Sciatic nerve (tissue), 2 donors: ENCODE measurements at places on chromosomes 12 and 14.

- DNase-seq, result no peak
Observed at GRCh38 chr12:65632131-65632855, 192.0 kb upstream of the HMGA2 start.

GRCh38 chr12:92059960-92060359 is 85.7 kb downstream of the BTG1 start:
- DNase-seq, result no peak

DNA sequence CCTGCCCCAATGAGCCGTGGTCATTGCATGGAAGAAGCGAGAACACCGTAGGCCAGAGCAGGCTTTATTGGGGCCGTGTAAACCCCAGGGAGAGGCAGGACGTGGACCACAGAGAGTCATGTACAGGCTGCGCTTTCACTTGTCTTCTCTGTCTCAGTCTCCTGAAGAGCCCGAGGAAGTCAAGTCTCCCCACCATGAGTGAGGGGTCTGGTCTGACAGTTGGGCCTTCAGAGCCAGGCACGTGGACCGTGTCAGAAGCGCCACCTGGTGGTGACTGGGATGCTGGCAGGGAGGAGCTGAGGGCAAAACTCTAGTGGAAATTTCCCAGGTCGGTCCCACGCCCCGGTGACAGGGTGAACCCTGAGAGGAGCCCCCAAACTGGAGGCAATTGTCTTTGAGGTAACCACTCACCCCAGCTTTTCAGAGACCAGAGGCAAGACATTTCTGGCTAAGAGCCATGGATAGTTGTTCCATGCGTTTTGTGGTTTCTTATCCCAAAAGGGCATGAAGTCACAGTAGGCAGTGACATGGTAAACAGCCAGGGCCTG is 17.4 kb downstream of the RPS6KL1 start:
- peak; percentile 91 for DNase-seq

GRCh38 chr12:84553331-84554117 is 359.1 kb downstream of the SLC6A15 start:
- DNase-seq, result no peak

DNA sequence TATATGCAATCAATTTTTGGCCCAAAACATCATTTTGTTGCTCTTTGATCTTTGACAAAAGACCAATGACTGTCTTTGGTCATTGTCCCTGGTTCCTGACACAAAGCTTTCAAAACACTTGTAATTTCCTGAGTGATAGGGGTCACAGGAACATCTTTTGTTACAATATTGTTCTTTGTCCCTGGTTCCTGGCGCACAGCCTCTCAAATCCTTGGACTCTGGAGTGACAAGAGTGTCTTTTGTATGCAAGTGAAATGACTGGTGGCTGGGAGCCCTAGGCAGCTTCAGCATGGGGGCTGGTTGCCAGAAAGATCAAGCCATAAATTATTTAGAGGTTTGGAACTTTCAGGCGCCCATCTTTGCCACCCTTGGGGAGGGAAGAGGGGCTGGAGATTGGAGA is 53.9 kb downstream of the DNAH10 start:
- DNase-seq, result no peak

GRCh38 chr12:52395761-52396434 is 10.2 kb downstream of the KRT82 start:
- peak; percentile 76 for DNase-seq

DNA sequence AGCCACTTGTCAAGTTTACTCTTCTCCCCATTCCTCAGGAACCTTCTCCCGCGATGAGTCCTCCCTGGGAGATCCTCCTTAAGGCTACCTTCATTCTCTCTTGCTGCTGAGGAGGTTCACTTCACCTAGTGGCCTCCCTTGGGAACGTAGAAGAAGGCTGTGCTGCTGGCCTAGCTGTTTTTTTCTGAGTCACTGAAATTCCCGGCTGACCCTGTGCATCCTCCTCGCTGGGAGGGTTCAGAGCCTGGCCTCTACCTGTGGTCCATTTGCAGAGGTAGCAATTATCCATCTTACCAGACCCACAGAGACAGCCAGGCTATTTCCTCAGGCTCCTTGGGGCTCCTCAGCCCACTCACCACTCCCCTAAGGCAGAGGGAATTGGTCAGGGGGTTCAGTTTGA is 4.6 kb downstream of the KRT82 start:
- DNase-seq, result no peak

DNA sequence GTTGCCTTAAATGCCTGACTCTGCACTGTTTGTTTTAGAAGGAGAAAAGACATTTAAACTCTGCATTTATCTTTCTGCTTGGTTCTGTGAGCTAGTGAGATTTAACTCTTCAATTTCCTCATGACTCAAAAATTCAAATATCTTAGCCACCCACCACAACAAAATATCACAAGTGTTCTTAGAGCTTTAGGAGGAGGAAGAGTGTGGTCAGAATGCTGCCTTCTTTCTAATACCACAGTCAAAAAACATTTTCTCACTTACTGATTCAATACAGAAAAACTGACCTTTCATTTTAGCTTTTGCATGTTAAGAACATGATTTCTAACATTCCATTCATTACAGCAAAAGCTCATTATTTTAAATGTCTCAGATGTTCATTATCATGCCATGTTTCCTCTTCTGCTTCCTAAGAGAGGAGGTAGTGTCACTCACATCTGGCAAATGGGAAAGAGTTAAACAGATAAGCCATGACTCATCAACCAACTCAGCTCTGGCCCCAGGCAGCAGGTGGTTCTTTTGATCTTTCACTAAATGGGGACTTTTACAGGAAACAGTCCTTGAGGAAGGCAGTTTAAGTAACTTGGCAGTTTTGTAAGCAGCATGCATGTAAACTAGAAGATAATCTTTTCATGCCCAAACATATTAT is 56.4 kb upstream of the RNU6-8 start:
- no peak for DNase-seq

GRCh38 chr12:11762723-11763326 is 113.4 kb downstream of the ETV6 start:
- DNase-seq, result no peak

- DNase-seq, result no peak
Observed at GRCh38 chr12:89135976-89136634, 216.2 kb downstream of the DUSP6 start.

DNA sequence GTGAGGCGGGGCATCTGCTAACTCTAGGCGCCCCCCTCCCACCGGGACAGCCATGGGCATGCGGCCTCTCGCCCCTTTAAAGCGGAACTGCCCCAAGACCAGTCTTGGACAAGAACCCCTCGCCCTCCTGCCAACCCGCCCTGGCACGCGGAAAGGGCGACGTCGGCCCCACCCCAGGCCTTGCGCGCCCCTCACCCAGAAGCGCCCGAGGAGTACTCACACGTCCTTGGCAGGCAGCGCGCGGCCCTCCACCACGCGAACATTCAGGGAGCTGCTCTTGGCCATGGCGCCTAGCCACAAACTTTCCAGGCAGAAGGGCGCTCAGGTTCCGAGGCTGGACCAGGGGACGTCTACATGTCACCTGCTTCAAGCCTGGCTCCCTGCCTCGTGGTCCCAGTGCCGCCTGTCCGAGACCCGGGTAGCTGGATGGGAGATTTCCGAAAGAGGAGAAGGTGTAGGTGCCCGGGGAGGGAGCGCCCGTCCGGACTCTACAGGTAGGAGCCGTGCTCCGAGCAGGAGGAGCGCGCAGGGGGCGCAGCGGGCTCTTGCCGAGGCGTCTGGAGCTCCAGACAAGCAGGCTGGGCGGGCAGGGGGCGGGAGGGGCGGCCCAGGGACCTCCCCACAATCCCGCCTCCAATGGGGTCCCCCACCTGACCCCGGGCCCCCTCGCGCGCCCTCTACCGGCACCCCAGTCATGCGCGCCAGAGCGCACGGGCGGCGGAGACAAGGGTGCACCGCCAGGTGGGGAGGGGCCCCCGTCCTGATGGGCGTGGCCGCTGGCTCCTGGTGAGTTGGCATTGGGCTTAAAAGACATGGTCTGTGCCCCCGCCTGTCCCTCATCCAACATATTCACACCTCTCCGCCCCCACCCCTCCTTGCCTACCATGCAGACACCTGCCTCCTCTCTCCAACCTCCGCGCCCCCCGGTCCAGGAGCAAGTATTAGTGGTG is at the start of gene RASAL1:
Gene RASAL1, minus strand, starts transcription at position 584 of the 950 bp plus-strand sequence. Its CDS starts 299 bp downstream, at position 285.
- DNase-seq, result no peak

GRCh38 chr12:83573671-83574070 is 887.0 kb downstream of the TMTC2 start:
- DNase-seq, result no peak

DNA sequence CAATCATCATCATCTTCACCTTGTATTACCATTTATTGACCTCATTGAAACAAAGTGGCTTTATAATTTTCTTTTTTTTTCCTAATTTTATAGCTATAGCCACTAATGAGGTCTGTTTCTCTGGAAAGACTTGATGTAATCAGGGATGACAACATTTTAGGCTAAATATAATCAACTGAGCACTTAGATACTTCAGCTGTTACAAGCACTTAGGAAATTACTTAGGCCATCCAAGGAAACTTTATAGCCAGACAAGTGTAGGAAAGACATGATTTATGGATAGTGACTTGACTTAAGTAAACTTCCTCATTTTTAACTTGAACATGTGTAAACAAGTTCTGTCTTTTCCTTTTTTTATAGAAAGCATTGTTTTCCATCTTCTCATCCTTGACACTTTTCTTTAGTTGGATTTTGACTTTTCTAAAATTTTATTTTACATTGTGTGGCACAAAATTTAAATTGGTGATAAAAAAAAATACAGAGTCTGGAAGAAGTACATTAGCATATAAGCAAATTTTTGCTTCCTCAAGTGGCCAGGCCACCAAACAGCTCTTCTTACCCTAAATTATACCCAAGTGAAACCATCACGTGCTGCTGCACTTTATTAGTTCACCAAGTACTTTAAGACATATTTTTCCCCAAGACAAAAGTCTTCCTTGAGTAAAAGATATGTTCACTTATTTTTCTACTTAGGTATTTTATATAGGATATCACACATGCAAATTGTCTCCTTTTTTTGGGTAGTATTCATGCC is 15.1 kb downstream of the CPNE8 start:
- no peak for DNase-seq

DNA sequence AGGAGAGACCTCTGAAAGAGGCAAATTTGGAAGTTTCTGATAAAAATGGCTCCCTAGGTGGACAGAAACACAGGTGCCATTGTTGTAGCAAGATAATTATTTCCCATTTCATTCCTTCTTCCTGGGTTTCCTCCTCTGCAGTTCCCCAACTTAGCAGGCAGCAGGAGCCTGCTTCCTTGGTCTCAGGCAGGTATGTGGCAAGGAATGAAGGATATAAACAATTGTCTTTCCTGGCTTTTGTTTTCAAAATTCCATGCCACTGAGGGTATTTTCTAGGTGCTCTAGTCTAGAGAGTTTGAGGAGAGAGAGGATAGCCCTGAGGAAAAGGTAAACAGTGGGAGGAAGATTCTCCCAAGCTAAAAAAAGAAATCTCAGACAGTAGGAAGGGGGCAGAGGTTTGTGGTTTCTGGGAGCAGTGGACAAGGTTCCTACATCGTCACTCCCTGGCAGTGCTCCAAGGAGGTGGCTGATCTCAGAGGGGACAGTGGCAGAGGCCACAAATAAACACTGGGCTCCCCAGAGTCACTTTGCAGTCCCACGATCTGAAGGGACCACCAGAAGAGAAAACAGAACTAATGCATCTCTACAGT is 82.6 kb upstream of the IGF1 start:
- DNase-seq, result no peak

DNA sequence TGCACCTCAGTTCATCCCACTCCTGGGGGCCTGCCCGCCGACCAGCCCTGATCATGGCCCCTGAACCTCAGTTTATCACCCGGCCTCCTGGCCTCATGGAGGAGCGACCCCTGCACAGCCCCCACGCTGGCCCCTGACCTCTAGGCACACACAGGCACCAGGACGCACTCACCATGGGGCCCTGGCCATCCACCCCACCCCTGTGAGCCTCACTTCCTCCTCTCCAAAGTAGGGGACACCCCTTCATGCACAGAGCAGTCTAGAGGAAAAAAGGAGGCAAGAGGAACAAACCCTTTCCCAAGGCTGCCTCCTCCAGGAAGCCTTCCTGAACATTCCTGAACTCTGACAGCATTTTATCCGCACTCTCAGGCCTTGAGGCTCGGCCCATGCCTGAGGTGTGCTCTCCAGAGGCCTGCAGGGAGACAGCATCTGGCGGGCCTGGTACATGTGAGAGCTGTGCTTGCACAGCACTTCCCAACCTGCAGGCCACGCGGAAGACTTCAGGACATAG is 39.4 kb downstream of the CCNK start:
- no peak for DNase-seq

- DNase-seq, result peak; percentile 23
Observed at GRCh38 chr14:89292579-89293313, 124.3 kb downstream of the FOXN3 start.

GRCh38 chr14:35897616-35898111 is 71.5 kb downstream of the BRMS1L start:
- DNase-seq, result no peak

DNA sequence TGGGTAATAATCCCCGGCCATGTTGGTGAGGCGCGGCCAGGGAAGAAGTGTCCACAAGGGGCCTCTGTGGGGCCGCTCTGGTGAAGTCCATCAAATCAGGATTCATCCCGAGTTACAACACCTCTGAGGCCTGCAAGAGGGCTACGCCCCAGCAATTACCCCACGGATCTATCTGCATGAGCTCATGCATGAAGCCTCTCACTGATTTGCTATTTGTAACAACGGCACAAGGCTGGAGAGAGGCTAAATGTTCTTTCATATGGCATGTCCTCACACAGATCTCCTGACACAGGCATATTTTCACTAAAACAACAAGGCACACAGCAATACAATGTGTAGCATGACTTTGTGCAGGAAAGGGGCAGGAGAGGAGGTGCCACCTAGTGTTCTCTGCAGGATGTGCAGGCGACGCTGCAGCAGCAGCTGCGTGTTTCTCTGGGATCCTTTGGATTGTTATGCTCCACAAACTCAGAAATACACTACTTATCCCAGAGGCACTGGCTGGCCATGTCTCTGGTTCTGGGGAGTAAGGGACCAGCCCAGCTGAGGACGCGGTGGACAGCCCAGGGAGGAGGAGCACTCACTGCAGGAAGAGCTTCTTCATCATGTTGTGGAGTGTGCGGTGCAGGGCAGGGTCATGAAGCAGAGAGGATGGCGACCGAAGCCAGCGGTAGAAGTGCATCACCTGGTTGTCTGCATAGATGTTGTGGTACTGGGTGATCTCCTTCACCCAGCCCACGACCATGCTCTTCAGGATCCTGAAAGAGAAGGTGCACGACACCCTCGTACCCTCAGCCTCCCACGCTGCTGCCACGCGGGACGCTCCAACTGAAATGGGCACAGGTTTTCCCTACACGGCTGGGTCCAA is 20.2 kb downstream of the P2RX2 start:
- DNase-seq, result no peak

DNA sequence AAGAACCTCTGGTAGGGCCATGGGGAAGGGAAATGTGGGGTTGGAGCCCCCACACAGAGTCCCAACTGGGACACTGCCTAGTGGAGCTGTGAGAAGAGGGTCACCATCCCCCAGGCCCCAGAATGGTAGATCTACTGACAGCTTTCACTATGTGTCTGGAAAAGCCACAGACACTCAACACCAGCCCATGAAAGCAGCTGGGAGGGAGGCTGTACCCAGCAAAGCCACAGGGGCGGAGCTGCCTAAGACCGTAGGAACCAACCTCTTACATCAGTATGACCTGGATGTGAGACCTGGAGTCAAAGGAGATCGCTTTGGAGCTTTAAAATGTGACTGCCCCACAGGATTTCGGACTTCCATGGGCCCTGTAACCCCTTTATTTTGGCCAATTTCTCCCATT is 97.8 kb downstream of the HMGA2 start:
- no peak for DNase-seq
